H4 (cell line): ENCODE measurements at places on chromosomes 12 and 14. TPM values are rescaled to one million over a fixed set of nuclear protein-coding genes. Genes with fewer than 3 reads are reported as not detected.

TMEM229B gene
- 4.9 and 5.7 TPM in 2 replicates for total RNA-seq

DBX2 gene
- total RNA-seq, result not detected in 2 replicates

TMTC1 gene
- total RNA-seq, result 9.3 and 14.0 TPM in 2 replicates

GPR162 gene
- total RNA-seq, result 8.5 and 13.8 TPM in 2 replicates

HSPB8 gene
- 49.4 and 51.5 TPM in 2 replicates for total RNA-seq

- DNase-seq, result peak; percentile 4
Measured at GRCh38 chr12:20368651-20369304, 441 bp downstream of the PDE3A start.

GRCh38 chr12:1927051-1927680, 8.7 kb upstream of the CACNA2D4 start:
- no peak for DNase-seq

- DNase-seq, result no peak
Measured at GRCh38 chr12:119301379-119301778, 33.1 kb upstream of the CCDC60 start.
